ENCODE measurements at places on chromosomes 1 and 21.

- DNase-seq, result no peak
These were observed 35.1 kb downstream of the YARS1 start for GRCh38 chr1:32782086-32782485.

GRCh38 chr1:77544845-77545244, 137.6 kb downstream of the ZZZ3 start:
- no peak for DNase-seq

DNA sequence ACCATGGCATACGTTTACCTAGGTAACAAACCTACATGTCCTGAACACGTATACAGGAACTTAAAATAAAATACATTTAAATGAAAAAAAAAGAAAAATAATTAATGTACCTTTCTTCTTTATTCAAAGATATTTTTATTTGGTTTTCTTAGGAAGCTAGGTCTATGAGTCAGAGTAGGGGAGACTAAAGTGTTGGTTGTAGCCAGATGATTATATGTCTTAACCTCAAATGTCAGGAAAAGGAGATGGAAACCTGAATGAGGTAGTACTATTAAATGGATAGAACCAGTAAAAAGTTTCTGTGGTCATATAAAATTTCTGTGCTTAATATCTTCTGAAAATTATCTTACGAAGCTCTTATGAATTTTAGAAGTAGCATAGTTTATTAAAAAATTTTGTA, 275.8 kb downstream of the KCTD3 start:
- DNase-seq, result no peak

GRCh38 chr1:226574591-226575435, 26.2 kb downstream of the STUM start:
- no peak for DNase-seq

DNA sequence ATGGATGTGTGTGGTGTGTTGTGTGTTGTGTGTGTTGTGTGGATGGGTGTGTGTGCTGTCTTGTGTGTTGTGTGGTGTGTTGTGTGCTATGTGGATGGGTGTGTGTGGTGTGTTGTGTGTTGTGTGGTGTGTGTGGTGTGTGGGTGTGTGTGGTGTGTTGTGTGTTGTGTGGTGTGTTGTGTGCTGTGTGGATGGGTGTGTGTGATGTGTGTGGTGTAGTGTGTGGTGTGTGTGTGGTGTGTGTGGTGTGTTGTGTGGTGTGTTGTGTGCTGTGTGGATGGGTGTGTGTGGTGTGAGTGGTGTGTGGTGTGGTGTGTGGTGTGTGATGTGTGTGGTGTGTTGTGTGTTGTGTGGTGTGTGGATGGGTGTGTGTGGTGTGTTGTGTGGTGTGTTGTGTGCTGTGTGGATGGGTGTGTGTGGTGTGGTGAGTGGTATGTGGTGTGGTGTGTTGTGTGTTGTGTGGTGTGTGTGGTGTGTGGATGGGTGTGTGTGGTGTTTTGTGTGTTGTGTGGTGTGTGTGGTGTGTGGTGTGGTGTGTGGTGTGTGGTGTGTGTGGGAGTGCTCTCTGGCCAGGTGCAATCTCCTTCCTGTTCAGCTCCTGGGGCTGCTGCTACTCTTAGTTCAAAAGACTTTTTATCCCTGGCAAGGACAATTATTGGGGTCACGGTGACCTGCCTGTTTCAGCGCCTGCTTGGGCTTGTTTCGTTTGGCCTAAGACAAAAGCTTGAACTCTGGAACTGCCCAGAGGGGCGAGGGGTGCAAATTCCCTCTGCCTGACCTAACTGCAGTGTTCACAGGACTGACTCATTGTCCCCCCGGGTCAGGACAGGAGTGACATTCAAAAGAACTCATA, 101.1 kb downstream of the UBIAD1 start:
- DNase-seq, result no peak

GRCh38 chr1:41666981-41667631, 182.6 kb upstream of the EDN2 start:
- DNase-seq, result peak; percentile 79
